Stimulated activated CD8-positive, alpha-beta memory T cell treated with anti-CD3 and anti-CD28 coated beads, Interleukin-2, amount 100 ng/mL, for 1 hour (primary cell): ENCODE measurements at places on chromosomes 7 and 10.

DNA sequence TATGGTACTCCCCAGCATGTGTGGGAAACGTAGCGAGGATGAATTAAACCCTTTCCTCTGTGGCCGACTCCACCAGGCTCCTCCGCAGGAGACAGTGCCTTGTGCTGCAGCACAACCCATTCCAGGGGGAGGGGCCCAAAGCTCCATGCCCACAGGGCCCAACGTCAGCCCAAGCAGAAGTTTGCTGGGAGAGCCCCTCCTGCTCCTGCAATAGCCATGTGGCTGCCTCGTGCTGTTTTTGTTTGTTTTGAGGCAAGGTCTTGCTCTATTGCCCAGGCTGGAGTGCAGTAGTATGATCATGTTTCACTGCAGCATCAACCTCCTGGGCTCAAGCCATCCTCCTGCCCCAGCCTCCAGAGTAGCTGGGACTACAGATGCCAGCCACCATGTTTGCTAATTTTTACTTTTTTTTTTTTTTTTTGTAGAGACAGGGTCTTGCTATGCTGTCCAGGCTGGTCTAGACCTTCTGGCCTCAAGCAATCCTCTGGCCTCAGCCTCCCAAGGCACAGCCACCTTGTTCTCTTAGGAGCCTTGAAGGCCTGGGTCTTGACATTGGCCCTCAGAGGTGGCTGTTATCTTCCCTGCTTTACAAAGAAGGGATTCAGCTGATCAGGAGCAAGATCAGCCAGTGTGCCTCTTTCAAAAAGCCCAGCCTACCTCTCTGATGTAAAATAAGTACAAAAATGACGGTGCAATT is 102.8 kb downstream of the DYNC2I1 start:
- DNase-seq: no peak

- DNase-seq: no peak
Measured at GRCh38 chr7:47816647-47817046, 131.6 kb downstream of the PKD1L1 start.

DNA sequence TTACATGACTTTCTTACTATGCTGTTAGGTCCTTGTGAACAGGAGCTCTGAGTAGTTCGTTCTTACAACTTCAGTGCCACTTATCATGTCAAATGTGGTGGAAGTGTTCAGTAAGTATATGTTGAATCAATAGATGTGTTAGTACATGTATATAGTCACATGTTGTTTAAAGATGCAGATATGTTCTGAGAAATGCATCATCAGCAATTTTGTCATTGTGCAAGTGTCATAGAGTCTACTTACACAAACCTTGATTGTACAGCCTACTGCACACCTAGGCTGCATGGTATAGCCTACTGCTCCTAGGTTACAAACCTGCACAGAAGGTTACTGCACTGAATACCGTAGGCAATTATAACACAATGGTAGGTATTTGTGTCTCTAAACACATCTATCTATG is 174.8 kb downstream of the GPR37 start:
- no peak for DNase-seq

- no peak for DNase-seq
Measured at GRCh38 chr10:116688741-116689495, 53.4 kb downstream of the HSPA12A start.

DNA sequence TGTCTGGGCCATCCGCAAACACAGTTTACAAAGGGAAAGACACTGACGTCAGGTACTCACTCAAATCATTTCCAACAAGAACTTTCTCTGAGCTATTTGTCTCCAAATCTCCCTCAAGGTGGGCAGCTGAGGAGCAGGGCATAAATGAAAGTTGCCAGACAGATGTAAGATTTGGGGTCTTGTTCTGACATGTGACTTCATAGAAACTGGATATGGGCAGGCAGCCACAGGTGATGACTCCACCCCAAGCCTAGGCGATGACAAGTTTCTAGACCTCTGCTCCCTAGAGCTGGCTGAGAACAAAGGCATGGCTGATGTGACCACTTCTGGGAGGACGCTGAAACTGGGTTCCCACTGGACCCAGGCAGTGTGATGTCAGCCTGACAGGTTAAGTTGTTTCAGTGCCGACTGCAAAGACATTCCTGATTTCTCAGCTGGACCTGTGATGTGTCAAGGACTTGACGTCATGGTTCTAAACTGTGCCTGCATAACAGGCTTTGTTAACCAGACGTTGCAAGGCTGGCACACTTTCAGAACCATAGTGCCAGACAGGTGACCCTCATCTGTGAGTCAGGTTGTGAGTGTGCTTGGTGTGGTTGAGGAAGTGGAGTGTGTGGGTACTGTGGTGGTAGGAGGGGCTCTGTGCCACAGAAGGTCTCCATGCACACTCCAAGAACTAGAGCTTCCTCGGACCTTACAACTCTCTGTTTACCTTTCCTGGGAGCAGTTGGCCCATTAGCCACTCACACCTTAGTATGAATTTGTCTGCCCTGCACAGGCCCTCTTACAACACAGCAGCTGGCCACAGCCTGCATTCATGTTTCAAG is 39.9 kb upstream of the EBF3 start:
- no peak for DNase-seq

DNA sequence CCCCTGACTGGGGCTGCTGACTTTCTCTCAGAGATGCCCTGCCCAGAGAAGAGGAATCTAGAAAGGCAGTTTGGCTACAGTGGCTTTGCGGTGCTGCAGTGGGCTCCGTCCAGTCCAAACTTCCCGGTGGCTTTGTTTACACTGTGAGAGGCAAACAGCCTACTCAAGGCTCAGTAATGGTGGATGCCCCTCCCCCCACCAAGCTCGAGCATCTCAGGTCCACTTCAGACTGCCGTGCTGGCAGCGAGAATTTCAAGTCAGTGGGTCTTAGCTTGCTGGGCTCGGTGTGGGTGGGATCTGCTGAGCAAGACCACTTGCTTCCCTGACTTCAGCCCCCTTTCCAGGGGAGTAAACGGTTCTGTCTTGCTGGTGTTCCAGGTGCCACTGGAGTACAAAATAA is 734.5 kb upstream of the LRRN3 start:
- DNase-seq: no peak

DNA sequence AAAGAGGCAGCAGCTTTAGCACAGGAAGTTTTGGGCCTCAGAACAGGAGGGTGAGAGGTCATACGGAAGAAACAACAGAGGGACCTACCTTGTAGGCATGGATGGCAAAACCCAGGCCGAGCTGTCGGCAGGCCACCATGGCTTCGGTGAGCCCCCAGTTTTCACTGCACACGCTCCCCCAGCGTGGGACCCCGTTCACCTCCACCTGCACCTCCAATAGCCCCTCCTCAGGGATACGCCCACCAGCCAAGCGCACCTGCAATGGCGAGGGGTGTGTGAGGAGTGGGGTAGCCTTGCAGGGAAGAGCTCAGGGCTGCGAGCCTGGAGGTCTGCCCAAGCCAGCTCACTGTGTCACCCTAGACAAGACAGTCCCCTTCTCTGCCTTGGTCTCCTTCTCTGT is 11.3 kb downstream of the LOXL4 start:
- DNase-seq: no peak

DNA sequence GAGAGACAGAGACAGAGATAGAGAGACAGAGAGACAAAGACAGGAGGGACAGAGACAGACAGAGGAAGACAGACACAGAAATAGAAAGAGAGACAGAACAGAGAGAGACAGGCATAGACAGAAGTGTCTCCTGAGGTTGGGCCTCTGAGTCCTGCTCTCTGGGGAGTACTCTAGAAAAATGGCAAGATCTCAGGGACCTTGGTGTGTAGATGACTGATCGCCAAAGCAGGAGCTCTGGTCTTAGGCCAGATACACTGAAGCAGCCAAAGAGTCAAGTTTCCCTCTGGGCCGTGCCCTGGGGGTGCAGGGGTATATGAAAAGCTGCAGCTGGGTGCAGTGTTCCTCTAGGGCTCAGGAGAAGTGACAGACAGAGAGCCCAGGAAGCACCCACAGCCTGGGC is 176.6 kb upstream of the TNS3 start:
- DNase-seq: no peak

DNA sequence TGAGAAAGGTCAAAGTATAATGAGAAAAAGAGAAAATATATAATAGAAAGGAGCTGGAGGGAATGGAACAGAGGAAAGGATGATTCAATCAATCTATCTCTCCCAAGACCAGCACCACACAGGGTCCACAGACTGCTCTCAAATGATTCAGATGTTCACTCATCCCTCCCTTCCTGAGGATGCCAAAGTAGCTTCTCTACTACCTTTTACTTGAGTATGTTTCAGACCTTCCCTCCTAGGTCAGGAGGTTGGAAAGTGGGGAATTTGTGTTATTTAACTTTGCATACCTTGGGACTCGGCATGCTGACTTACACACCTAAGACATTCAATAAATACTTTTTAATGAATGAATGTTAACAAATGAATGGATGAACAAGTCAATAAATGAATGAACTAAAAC is 30.6 kb downstream of the CPVL start:
- DNase-seq: no peak
